ENCODE measurements at places on chromosomes 4 and X.

GRCh38 chr4:8643986-8644385, 51.4 kb downstream of the CPZ start:
- DNase-seq = no peak

DNA sequence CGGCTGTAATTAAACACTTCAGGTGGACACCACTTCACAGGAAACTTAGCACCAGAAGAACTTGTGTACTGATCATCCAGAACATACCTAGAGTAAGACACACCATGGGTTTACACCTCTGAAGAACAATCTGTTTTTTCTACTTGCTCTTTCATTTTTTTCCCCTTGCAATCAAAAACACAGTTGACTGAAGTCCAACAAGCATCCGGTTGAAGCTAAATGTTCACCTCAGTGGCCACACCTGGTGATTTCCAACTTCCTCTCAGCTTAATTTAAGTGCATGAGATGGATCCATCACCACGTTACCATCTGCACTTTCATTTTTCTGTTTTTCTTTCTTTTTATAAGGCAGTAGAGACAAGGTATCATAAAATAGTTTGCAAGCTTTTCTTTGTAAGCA, 4.9 kb upstream of the TXK start:
- no peak for DNase-seq

GRCh38 chr4:109003964-109004363, 241.1 kb upstream of the ETNPPL start:
- DNase-seq = no peak

GRCh38 chrX:16822723-16823122, 36.5 kb downstream of the TXLNG start:
- no peak for DNase-seq

DNA sequence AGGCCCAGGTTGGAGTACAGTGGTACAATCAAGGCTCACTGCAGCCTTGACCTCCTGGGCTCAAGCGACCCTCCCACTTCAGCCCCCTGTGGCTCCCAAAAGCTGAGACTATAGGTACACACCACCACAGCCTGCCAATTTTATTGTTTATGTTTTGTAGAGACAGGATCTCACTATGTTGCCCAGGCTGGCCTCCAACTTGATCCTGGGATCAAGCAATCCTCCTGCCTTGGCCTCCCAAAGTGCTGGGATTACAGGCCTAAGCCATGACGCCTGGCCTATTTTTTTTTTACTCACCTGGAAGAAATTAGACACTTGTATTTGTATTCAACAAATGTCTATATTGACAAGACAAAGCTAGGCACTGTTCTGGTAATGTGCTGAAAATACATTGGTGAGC, 25.1 kb downstream of the FAM156A start:
- no peak for DNase-seq

- no peak for DNase-seq
Observed at GRCh38 chr4:73098016-73098415, 28.5 kb upstream of the COX18 start.

DNA sequence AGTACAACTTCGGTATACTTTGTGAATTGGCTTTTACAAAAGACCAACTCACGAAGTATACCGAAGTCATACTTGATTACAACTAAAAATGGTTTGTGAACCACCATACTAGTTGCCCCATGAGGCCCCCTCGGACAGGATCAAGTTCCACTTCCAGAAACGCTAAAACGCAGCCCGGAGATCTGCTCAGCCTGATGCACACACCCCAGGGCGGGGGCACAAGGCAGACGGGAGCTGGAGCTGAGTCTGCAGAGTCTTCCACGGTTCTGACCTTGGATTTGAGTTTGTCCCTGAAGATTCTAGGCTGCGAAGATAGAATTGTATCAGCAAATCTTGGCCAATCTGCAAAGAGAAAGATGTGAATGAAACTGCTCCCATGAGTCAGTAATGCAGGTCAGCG, 118.1 kb downstream of the SORCS2 start:
- DNase-seq = no peak

- no peak for DNase-seq
Observed at GRCh38 chr4:108426493-108426892, 193.9 kb upstream of the RPL34 start.

DNA sequence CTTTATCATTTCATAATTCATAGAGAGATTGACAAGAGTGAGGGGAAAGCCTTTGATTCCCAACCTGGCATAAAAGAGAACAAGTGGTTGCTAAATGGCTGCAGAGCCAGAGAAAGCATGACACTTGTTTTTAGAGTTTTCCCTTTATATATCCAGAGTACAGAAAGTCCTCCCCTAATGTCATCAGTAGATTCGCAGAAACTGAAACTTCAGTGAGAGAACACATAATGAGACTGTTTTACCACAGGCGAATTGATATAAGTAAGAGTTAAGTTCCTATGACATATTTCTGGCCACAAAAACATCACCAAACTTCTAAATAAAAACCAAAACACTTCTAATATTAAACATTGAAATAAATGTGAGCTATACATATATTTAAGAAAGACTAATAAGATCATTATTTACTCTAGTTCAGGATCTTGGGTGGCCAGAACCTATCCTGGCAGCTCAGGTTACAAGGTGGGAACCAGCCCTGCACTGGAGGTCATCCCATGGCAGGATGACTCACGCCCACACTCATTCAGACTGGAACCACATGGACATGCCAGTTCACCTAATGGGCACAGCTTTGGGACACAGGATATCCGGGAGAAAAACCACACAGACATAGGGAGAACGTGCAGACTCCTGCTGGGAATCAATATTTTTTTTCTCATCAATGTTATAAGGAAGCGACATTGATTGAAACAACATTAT, 35.5 kb downstream of the NWD2 start:
- DNase-seq = no peak

DNA sequence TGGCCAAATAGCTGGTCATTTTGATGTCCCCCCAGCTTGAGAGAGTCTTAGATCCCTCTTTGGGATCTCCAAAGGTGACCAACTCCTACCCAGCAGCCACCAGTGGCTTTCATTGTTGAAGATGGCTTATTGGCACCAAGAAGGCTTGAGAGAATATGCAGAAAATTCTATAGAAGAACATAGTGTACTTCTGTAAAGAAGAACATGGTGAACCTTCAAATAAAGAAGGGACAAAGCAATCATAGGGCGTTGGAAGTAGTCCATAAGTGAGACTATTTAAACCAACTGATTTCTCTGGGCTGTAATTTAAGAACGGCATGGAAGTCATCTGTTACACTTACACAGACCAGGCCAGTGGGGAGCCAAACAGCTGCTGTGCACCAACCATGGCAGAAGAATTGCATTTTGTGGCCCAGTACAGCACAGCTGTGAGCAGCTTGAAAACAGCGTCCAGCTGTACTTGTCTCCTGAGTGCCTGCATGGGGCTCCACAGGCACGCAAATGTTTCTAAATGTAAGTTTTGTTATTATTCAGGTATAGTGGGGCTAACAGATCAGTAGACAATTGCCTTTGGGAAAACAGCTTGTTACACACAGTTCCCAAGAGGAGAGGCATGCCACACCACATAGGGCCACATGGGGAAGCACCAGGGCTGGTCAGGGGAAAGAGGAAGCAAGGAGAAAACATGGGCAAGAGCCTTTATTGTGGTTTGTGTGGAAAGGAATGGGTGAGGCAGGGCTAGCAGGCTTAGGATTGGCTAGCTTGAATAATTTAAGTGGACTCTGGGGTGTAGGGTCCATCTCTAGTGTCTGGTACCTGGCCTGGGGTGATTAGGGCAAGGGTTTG, 125.0 kb downstream of the ARHGAP6 start:
- DNase-seq = no peak

- no peak for DNase-seq
Observed at GRCh38 chr4:88015659-88016295, 8.3 kb downstream of the PKD2 start.

GRCh38 chrX:153395613-153396319, 5.4 kb downstream of the PNMA6E start:
- DNase-seq = no peak

DNA sequence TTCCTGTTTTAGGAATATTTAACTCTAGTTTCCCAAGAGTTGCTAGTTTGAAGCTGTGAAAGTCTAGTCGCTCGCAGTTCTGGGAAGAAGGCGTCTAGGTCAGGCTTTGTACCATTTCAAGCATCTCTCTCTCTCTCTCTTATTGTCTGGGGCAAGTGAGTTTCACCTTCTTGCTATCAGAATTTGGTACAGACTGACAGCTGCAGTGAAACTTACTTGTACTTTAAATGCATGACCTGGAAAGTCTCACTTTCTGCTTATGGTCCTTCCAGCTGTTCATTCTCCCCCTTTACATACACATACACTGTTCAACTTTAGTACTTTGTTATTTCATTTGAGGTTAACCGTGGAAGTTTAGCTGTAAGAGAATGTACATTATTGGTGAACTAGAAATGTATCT, 4.4 kb downstream of the FRMPD4 start:
- DNase-seq = no peak

- DNase-seq = no peak
Observed at GRCh38 chrX:33053001-33053400, 158.3 kb downstream of the DMD start.

DNA sequence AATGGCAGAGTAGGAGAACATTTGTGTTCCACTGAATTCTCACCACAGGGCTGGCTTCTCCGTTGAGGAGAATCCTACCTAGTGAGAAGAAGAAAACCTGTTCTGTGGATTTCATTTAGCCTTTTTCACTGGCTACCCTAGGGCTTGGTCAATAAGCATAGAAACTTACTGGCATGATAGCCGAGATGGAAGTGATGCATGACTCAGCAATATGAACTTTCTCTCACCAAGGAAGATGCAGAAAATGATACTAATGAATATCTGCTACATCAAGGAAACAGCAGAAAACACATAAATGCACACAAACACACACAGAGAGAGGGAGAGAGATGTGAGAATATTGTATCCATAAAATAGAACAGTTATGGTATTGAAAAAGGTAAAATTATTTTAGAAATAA, 216.3 kb downstream of the HHIP start:
- DNase-seq = no peak

DNA sequence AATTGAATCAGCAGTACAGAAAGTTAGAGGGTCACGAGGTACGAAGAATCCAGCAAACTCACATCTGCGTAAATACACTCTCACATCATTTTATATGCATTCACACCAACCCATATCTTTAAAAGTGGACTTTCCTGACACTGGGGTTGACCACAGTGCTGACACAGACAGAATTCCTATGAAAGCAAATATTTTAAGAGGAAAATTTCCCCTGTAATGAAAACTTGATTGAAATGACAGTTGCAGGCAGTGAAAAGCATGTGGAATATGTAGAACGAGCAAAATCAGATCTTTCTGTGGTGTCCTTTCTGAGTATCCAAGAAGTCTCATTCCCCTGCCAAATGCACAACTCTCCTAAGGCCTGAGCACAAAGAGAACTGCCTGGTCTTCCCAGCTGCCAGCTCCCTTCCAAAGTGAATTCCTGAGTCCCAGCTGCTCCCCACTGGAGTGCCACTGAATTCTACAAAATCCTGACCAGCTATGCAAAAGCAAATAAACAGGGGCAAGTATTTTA, 50.5 kb upstream of the FAM9C start:
- no peak for DNase-seq

- DNase-seq = no peak
Observed at GRCh38 chr4:169340834-169341233, 70.1 kb upstream of the SH3RF1 start.

DNA sequence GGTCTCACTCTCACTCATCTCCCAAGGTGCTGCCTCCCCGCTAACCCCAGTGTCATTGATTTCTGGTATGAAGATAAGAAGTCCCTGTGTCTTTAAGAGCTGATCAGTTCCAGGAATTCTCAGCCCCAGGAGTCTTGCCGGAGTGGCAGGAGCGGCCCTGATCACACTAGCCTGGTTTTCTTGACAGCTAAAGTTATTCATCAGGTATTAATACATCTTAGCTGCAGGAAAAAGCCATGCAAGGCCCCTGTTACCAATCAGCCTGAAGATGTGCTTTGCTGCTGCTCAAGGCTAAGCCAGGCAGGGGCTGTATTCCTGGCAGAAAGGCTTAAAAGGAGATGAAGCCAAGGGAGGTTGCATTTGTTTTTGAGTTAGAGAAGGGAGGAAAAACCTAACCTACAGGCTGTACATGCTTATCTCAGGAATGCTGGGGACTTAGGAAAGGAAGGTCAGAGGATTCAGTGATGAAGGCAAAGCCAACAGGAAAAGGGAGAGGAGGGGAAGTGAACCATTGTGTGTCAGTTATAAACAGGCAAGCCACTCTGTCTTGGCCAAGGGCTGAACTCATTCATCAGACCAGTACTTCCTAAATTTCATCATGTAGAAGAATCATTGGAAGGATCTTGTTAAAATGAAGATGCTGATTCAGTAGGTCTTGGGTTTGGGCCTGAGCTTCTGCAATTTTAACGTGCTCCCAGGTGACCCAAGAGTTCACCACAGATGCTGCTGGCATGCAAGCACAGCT, 8.6 kb downstream of the SRPX start:
- DNase-seq = no peak

GRCh38 chr4:53676402-53676871, 85.2 kb upstream of the LNX1 start:
- DNase-seq = no peak

DNA sequence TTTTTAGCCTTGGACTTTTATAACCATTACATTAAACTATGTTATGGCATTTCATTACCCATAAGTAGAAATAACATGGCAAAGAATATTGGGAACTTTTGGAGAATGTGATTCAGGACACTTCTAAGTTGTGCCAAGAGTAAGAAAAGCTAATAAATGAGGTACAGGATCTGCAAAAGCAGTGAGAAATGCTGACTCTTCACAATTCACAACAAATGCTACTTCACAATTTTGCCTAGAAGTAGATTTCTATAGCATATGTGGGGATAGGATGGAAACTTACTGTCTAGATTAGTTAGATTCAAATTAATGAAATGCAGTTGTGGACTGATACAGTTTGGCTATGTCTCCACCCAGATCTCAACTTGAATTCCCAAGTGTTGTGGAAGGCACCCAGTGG, 173.7 kb downstream of the COMMD8 start:
- DNase-seq = no peak

DNA sequence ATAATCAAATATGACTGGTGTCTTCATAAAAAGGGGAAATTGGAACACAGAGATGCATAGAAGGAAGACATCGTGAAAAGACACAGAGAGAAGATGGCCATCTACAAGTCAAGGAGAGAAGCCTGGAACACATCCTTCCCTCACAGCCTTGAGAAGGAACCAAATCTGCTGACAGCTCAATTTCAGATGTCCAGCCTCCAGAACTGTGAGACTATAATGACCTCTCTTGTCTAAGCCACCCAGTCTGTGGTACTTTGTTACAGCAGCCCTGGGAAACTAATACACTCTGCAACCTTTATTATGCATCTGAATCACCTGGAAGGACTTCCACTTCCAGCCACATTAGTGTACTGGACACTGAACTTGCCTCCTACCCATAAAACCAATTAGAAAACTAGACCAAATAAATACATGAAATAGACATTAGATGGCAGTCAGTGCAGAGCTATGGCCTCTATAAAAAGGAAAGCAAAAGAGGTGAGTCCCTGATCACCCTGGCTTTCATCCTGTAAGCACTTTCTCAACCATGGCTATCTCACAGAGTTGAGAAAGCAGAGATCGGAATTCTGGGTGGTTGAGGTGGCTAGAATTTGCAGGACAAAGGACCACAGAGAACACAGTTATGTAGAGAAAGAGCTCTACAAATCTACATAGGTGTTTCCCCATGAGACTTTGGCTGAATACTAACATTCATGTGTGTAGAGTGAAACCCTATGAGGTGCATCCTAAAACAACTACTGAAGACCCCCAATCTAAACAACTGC, 25.7 kb downstream of the GAB3 start:
- no peak for DNase-seq

GRCh38 chrX:72467135-72467534, 105.5 kb downstream of the HDAC8 start:
- DNase-seq = no peak

GRCh38 chrX:24150898-24151297, 1.4 kb downstream of the ZFX start:
- DNase-seq = no peak

All from thoracic aorta (tissue), 2 donors.